ENCODE measurements at places on chromosomes 13 and 19.

GRCh38 chr19:14056069-14056666 is 5.7 kb downstream of the PALM3 start:
- no peak for DNase-seq

GRCh38 chr19:13843104-13843921 is 33.6 kb upstream of the NANOS3 start:
- no peak for DNase-seq

- DNase-seq = no peak
These were observed 81.4 kb downstream of the ALOX5AP start for GRCh38 chr13:30816736-30817135.

GRCh38 chr19:44367024-44367423 is 10.5 kb upstream of the ZNF112 start:
- no peak for DNase-seq

GRCh38 chr13:83449668-83450395 is 432.4 kb downstream of the SLITRK1 start:
- peak; percentile 13 for DNase-seq

GRCh38 chr13:90049989-90050671 is 1297.4 kb upstream of the MIR17HG start:
- no peak for DNase-seq

DNA sequence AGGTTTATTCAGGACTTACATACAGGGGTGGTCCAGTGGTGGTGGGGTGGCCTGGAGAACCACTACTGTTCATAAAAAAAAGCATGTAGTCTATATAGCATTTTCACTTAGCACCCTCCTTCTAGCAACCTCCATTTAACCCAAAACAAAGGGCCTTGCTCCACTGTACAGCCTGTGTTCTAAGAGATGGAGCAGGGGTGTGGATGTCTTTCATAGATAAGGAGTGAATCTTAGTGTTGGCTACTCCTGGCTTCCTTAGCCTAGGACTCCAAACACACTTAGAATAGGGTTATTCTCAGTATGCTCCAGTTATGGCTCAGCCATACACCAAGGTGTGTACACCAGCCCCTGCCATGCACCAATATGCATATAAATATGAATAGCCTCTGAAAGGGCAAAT is 95.2 kb downstream of the ELF1 start:
- DNase-seq = no peak

DNA sequence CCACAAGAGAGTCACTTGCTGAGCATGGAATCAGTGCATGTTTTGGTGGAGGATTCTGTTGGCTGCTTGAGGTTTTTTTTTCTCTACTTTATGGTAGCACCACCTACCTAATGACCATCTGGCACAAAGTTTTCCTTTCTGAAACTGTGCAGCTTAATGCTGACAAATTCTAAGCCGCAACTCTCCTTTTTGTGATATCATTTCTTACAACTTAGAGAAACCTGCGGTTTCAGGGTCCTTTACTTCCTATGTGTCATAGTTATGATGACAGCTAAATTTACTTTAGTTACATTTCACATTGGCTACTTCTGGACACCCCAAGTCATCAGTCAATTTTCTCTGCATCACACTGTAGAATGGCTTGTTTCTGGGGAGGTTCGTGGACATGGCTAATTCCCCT is 115.4 kb upstream of the TMTC4 start:
- DNase-seq = no peak

- DNase-seq = peak; percentile 4
These were observed 344.1 kb upstream of the TMTC4 start for GRCh38 chr13:101018720-101019119.

GRCh38 chr13:113057084-113057483 is 48.5 kb upstream of the F7 start:
- no peak for DNase-seq

GRCh38 chr19:4449639-4450028 is 8.0 kb downstream of the UBXN6 start:
- DNase-seq = no peak

DNA sequence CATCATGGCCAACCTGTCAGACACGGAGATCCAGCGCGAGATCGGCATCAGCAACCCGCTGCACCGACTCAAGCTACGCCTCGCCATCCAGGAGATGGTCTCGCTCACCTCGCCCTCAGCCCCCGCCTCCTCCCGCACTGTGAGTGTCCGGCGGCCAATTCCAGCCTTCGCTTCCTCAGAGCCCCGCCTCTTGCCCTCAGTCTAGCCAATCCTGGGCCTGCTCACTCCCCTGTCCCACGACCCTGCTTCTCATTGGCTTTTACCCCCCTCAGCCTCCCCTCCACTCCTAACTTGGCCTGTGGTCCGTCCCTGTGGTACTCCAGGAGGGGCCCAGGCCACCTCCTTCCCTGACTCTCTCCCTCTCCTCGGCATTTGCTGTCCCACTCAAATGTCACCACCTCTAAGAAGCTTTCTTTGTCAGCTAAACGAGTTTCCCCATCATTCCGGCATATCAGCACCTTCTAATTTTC is 12.3 kb downstream of the HRC start:
- peak; percentile 69 for DNase-seq

- DNase-seq = peak; percentile 21
These were observed 6.0 kb downstream of the SYCE2 start for GRCh38 chr19:12913011-12913561.

- no peak for DNase-seq
These were observed 209.8 kb downstream of the FGF14 start for GRCh38 chr13:102191951-102192502.

DNA sequence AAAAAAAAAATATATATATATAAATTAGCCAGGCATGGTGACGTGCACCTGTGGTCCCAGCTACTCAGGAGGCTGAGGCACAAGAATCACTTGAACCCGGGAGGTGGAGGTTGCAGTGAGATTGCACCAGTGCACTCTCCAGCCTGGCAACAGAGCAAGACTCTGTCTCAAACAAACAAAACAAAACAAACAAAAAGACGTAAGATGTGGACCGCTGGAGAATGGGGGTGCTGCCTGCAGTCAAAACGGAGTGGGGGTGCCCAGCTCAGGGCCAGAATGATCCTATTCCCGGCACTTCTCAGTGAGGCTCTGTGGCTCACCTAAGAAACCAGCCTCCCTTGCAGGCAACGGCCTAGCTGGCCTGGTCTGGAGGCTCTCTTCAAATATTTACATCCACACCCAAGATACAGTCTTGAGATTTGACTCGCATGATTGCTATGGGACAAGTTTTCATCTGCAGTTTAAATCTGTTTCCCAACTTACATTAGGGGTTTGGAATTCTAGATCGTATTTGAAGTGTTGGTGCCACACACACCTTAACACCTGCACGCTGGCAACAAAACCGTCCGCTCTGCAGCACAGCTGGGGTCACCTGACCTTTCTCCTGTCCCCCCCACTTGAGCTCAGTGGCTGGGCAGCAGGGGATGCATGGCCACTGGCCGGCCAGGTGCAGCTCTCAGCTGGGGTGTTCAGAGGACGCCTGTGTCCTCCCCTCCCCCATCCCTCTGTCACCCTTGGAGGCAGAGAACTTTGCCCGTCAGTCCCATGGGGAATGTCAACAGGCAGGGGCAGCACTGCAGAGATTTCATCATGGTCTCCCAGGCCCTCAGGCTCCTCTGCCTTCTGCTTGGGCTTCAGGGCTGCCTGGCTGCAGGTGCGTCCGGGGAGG is at the start of gene F7:
Gene F7 (plus strand): TSS at position 760 of the 889 bp plus-strand sequence. CDS start 51 bp downstream, at position 811.
- DNase-seq = no peak

GRCh38 chr19:35136977-35137702 is 1.5 kb upstream of the FXYD1 start:
- no peak for DNase-seq

DNA sequence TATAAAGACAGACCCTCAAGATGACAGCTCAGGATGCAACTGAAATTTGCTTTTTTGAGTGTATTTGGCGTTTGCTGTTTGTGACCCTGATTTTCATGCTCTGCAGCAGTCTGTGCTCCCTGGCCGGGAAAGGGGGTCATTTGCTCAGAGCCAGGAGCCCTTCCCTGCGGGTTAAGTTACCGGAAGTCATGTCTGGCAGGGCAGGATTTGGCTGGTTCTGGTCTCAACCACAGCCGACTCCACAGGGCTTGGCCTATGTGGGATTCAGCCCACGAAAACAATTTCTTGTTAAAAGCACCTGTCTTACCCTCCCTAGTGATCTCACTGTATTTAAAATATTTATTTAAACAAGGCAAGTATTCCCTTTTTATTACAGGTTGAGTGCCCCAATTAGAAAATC is 22.6 kb downstream of the MCF2L start:
- no peak for DNase-seq

DNA sequence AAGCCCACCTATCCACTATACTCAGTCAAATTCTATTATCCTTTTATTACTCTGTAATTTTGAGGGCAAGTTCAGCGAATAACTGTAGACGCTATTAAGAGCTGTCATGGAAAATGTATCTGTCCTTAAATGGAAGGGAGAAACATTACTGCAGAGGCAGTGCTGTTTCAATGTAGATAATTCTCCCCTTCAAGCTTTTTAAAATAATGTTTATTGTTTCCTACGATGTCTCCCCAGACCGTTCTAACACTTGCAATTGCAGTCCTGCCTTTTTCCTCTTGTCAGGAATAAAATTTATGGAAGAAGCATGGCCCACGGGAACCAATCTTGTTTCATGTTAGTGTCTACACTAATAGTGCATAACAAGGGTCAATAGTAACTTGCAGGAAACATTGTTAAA is 159.5 kb downstream of the GPC6 start:
- no peak for DNase-seq

Data from AG04450 (cell line).